Activated naive CD4-positive, alpha-beta T cell (primary cell): ENCODE measurements at places on chromosomes 13 and 19.

DNA sequence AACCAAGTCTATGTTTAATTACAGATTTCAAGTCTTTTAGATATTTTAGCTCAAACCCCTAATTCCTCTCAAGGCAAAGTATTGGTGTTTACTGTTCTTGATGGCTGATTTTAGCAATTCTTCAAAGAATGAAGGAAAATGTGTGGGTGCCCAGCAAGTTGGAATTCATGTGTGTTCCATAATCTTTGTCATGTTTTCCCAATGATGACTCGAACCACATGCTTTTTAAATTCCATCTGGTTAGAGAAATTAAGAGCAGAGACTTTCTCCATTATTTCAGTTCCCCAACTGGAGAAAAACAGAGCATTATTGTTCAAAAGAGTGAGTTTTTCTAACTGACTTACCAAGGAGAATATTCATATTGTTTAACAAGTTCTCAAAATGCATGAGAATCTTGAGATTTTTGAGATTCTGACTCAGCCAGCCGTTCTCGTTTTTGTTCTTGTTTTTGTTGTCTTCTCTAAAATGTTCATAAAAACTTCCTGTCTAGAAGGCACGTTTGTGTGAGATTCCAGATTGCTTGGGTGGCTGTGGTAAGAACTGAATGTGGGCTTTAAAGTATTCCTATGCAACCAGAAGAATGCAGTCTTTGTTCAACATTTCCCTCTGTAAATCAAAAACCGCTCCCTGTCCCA is 404.7 kb downstream of the IRS2 start:
- DNase-seq, result no peak

- DNase-seq, result no peak
These were observed 732.6 kb downstream of the LIG4 start for GRCh38 chr13:107482688-107483087.

DNA sequence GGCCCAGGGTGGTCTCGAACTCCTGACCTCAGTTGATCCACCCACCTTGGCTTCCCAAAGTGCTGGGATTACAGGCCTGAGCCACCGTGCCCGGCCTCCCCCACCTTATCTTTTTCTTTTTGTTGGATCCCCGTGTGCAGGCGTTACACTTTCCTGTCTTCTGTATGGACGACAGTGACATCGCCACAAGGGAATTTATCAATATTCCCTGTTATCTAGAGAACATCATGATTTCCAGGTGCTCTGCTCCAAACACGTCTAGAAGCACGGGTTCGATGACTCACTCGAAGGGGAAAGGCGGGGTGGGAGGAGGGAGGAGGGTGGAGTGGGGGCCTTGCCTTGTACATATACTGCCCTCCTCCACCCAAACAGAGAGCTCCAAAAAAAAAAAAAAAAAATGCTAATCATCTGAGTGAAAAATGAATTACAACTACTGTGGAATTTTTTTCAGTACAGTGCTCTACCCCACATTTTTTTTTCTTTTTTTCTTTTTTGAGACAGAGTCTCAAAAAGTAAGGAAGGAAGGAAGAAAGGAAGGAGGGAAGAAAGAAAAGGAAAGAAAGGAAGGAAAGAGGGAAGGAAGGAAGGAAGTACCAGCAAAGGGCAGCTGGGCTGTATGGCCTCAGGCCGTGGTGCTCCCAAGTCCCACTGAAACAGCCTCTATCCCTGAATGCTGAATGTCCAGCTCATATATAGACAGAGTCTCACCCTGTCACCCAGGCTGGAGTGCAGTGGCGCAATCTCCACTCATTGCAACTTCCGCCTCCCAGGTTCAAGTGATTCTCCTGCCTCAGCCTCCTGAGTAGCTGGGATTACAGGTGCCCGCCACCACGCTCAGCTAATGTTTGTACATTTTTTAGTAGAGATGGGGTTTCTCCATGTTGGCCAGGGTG is 36.8 kb downstream of the INSR start:
- DNase-seq, result no peak

DNA sequence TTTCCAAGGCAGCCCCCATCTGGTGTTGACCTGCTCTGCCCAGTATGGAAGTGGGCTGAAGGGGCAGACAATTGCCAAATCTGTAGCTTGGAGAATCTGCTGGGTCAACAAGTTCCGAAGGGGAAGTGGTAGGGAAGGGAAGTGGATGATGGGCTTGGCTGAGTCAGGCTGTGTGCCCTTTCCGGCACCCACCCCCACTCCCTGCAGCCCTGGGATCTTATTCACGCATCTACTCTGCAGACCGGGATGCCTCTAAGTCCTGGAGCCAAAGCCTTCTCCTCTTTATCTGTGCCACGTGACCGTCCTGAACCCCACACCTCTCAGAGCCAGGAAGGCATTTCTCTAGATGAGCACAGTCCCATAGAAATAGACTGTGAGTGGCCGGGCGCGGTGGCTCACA is 7.5 kb upstream of the C5AR2 start:
- DNase-seq, result no peak

GRCh38 chr13:25887962-25888655 is 163.7 kb downstream of the SHISA2 start:
- no peak for DNase-seq

- DNase-seq, result no peak
These were observed 61.2 kb downstream of the RAB20 start for GRCh38 chr13:110500341-110500740.

GRCh38 chr13:41065078-41065477 is 3.8 kb downstream of the WBP4 start:
- no peak for DNase-seq

DNA sequence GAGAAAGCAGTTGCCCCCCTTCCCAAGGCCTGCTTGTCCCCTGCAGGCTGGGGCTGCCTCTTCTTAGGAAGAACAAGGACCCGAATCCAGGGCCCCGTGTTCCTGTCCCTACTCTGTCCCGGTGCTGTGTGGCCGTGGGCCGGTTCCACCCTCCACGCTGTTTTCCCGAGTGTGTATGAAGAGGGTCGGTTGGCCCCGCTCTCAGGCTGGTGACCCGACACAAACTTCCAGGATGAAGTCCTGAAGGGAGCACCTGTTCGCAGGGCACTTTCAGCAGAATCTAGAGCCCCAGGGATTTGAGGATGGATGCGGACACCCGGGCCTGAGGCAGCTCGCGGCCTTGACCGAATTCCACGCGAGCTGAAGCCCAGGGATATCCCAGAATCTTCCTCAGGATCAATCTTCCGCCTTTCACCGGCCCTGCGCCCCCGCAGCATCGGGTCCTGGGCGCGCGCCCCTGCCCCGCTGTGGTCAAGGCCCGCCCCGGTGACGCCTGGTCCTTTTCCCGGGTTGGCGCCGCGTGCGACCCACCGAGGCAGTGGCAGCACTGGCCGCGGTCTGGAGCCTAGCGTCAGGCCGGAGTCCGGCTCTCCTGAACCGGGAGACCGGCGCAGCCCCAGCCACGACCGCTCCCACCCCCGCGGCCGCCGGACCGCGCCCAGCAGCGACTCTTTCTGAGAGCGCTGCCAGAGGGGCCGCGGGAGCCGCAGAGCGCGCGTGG is 528 bp upstream of the CHST8 start:
- DNase-seq, result no peak

- DNase-seq, result no peak
These were observed 45.9 kb downstream of the SPTBN4 start for GRCh38 chr19:40512473-40513344.

DNA sequence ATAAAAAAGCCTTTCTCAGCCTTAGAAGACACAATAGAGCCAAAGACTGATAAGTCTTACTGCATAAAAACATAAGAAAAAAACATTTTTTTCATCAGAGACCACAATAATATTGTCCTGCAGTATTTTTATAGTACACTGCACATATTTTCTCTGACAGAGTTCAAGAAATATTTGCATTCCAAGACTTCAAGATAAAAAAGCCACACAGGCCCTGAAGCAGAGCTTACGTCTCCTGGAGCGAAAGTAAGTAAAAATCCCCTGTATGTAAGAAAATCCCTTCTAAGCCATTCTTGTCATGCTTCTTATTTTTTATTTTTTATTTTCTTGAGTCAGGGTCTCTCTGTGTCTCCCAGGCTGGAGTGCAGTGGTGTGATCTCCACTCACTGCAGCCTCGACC is 755.9 kb downstream of the LIG4 start:
- no peak for DNase-seq

- DNase-seq, result peak; percentile 58
These were observed 21.7 kb downstream of the CEACAM21 start for GRCh38 chr19:41597600-41598041.

DNA sequence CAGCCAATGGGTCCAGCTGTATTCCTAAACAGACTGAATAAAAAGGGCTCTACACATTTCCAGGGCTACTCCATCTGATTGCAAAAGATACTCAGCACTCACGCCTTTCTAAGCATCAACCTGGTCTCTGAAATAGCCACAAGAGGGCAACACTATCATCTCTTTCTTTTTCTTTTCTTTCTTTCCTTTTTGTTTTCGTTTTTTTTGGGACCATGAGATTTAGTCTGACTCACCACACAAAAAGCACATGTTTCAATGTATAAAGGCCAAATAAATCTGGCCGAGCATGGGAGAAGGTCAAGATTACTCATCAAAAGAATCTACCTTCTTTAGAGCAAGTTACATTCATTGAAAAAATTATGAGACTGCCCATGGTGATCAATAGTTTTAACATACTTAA is 805.6 kb upstream of the ARGLU1 start:
- no peak for DNase-seq

- no peak for DNase-seq
These were observed 10.6 kb upstream of the CEACAM21 start for GRCh38 chr19:41565379-41565720.

GRCh38 chr13:94312511-94313216 is 166.8 kb downstream of the DCT start:
- DNase-seq, result no peak

DNA sequence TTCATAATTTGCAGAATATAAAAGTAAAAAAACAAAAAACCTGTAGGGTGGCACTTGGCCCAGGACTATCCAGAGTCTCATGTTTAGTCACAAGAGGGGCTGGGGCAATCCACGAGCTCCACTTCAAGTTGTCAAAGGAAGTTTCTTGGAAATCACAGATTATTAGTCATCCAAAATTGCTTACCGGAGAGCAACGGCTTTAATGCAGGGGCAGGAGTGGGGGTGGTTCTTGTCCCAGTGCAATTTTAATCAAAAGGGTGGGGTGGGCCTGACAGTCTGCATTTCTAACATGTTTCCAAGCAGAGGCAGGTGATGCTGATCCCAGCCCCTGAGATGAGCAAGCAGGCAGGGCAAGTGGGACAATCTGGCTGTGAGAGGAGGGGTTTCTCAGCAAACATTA is 233.9 kb downstream of the ABCC4 start:
- DNase-seq, result no peak

- no peak for DNase-seq
These were observed 302.1 kb downstream of the ENOX1 start for GRCh38 chr13:43484432-43485225.

DNA sequence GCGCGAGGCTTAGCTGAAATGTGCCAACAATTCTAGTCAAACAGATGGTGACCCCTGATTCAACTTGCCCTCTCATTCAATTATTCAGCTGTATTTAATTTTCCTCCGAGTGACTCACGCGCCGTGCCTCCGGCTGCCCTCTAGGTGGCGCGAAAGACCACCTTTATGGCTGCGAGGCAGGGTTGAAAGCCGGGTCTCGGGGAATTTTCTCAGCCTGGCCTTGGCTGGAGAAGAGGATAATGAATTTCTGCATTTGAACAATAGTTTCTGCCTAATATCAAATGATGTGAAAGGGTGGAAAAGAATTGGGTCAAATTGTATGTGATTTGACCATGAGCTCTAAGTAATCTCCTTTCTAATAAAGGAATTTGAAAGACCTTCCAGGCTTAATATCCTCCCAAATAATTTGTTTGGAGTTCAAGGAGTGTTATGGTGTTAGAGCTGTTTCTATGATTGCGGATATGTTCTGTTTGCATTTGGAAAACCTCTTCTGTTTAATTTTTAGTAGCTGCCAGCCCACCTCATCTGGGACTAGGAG is 310.9 kb downstream of the ZNF536 start:
- DNase-seq, result no peak

DNA sequence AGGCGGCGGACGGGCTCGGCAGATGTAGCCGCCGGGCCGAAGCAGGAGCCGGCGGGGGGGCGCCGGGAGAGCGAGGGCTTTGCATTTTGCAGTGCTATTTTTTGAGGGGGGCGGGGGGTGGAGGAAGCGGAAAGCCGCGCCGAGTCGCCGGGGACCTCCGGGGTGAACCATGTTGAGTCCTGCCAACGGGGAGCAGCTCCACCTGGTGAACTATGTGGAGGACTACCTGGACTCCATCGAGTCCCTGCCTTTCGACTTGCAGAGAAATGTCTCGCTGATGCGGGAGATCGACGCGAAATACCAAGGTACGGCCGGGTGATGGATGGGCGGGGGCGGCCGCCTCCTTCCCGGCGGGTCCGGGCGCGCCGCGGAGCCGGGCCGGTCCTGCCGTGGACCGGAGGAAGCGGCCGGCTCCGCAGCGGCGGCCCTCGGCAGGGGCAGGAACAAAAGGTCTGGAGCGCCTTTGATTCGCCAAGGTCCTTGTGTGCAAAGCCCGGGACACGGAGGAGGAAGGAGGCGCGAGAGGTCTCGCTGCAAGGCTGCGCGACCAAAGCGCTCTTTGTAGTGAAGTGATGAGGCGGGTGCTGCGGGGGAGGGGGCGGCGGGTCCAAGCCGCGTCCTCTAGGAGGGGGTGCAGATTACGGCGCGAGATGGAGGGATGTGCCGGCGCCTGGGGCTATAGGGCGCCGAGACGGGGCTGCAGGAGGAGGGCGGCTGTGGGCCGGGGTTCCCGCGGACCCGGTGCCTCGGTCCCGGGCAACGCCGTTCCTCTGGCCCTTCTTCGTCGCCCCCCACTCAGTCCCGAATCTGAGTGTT is 689 bp downstream of the ING1 start:
- peak; percentile 70 for DNase-seq
